ENCODE measurements at places on chromosomes 7 and 10.
A peak's percentile ranks its signal among the peaks of the same experiment; 100 is the strongest.

- DNase-seq: no peak
Measured at GRCh38 chr10:114404171-114405010, at the start of gene AFAP1L2. AFAP1L2 (minus strand) TSS chr10:114404502; CDS start chr10:114404455, 47 bp downstream.

- DNase-seq: no peak
Measured at GRCh38 chr7:140581411-140581810, 59.2 kb downstream of the DENND2A start.

GRCh38 chr10:124130198-124130900, 37.0 kb upstream of the CHST15 start:
- DNase-seq: no peak

DNA sequence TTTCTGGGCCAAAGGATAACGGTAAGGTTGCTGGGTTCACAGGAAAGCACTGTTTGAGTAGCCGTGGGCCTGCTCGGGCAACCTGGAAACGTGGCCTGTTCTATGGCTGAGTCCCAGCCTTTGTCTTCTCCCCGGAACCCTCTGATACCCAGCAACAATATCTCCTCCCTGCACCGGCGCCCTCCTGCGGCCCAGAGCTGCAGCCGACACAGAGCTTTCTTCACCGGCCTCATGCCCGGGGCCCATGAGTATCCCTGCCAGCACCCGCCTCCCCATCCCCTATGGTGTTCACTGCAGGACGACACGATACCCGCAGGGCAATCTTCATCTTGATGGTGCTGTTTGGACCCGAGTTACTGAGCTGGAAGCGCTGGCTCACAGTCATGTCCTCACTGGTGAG, 38.6 kb upstream of the NCAPG2 start:
- no peak for DNase-seq

DNA sequence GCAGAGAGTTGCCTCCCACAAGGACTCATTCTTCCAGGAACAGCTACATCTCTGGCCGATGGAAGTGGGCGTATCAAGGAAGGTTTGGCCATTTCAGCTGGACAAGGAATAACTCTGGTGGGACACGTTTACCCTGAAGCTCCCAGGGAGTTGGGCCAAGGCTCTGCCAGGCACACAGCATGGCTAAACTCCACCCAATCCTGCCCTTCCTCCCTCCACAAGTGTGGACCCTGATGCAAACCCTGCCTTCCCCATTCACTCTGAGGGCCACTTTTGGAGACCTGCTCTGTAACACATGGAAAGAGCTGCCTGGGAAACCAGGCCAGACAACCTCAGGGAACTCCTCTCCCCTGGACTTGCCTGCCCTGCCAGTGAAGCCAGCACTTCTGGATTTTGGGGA, 407.8 kb upstream of the FOXK1 start:
- DNase-seq: no peak

- no peak for DNase-seq
Measured at GRCh38 chr10:91512458-91512857, 102.3 kb downstream of the HECTD2 start.

- DNase-seq: no peak
Measured at GRCh38 chr7:130345136-130345535, 520 bp downstream of the CPA5 start.

- no peak for DNase-seq
Measured at GRCh38 chr7:112981966-112982365, 104.7 kb downstream of the GPR85 start.

DNA sequence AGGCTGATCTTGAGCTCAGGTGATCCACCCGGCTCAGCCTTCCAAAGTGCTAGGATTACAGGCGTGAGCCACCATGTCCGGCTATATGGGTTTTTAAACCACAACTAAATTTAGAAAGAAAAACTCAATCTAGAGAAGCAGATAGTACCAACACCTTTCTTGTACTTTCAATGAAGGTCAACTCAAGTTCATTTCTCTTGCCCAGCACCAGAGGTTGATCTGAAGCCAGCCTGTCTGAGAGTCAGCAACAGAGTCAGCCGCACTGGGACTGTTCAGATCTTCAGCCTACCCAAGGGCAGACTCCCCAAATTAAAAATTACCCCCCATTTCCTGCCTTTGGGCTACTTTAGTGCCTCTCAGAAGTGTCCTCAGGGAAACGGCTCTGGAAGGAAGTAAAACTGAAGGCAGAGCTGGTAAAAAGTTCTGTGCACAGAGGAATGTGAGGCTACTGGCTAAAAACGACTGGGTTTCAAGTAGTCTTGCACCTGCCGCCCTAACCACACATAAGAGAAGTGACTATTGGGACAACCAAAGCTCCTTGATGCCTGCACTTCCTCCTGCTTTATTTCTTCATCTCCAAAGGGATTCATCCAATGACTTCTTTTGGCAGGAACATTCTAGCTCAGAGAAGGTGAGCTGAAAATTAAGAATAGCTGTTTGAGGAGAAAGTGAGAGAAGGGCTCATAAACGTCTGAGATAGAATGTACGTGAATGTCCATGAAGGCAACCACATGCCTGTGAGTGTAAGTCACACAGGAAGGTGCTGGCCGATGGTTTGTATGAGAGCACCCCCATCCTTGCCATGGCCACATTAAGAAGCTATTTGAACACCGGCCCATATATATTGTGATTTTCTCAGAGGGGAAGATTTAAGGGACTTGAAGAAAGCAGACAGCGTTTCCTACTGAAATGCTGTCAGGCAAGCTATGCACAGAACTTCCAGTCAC, 142.4 kb upstream of the PRR15 start:
- DNase-seq: no peak

DNA sequence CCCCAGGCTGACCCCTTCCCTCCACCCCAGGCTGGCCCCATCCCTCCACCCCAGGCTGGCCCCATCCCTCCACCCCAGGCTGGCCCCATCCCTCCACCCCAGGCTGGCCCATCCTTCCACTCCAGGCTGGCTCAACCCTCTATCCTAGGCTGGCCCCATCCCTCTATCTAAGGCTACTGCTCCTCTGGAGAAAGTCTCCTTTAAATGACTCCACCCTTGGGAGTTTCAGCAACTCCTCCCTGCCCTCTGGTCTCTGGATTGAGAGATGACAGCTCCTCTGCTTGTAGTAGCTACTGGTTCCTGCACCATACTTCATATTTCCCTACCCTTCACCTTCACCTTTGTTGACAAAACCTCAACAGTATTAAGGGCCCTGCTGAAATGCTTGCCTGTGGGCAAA, 8.5 kb downstream of the PRLHR start:
- no peak for DNase-seq

- no peak for DNase-seq
Measured at GRCh38 chr7:77540402-77540822, 3.3 kb downstream of the PTPN12 start.

GRCh38 chr7:51217804-51218203, 98.8 kb downstream of the COBL start:
- no peak for DNase-seq

- DNase-seq: no peak
Measured at GRCh38 chr7:47402941-47403866, 178.7 kb downstream of the TNS3 start.

DNA sequence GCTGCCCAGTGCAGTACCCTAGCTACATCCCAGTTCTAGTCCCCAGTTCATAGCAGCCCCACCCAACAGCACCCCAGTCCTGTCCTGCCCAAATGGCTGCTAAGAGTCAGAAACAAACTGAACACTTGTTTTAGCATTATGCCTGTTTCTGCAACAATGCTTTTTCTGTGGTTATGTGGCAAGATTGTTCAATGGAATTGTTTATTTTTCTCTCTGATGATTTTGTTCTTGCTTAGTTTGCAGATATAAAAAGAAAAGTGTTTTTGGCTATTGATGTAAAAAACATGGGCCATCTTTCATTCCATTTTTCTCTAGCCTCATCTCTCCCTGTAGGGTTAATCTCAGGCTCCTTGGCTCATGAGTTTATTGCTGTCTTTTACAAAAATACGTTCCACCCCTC, 42.5 kb downstream of the LRRC4 start:
- DNase-seq: no peak

- DNase-seq: no peak
Measured at GRCh38 chr10:69684020-69684980, 54.3 kb downstream of the FAM241B start.

GRCh38 chr10:127115100-127115499, 81.3 kb downstream of the INSYN2A start:
- no peak for DNase-seq

GRCh38 chr10:70931168-70931815, 42.9 kb upstream of the PCBD1 start:
- no peak for DNase-seq

- no peak for DNase-seq
Measured at GRCh38 chr7:22318376-22318775, 38.6 kb downstream of the RAPGEF5 start.

- no peak for DNase-seq
Measured at GRCh38 chr10:75980419-75981002, 549.1 kb downstream of the LRMDA start.

GRCh38 chr10:8137726-8138125, 83.2 kb downstream of the GATA3 start:
- DNase-seq: no peak

DNA sequence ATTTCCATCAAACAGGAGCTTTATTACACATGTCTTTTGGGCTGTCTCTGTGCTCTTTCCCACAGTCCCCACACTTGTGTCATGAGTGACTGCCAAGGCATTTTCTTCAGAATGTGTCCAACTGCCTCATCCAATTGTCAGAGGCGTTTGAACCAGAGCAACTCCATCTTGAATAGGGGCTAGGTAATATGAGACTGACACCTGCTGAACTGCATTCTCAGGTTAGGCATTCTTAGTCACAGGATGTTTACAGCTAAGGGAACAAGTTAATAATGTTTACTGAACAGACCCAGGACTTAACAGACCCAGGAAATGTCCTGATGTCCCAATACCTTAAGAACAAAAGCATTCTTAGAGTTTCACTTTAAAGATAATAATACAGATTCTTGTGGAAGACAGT, 595.5 kb downstream of the REEP3 start:
- DNase-seq: no peak

DNA sequence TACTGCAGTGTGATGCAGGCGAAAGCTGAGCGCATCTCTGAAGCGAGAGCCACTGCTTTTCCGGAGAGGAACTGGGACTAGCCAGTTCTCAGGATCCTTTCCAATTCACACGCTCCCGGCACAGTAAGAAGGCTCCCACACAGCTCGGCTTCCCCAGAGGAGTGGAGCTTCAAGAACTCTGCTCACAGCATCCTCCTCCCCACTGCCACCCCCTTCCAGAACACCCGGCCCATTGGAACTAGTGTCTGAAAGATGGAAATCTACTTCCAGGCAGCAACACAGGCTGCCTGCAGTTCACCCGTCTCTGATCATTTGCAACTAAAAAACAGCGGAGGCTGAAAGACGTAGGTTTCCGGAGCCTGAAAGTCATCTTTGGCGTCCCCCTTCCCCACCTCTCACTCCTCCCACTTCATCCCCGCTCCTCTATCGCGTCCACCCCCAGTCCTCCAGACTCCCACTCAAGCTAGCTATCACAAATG, at the start of gene DGKB:
Gene DGKB, minus strand, starts transcription at position 163 of the 479 bp plus-strand sequence.
- DNase-seq: peak; percentile 54

- DNase-seq: no peak
Measured at GRCh38 chr10:442209-442608, 247.3 kb downstream of the DIP2C start.

DNA sequence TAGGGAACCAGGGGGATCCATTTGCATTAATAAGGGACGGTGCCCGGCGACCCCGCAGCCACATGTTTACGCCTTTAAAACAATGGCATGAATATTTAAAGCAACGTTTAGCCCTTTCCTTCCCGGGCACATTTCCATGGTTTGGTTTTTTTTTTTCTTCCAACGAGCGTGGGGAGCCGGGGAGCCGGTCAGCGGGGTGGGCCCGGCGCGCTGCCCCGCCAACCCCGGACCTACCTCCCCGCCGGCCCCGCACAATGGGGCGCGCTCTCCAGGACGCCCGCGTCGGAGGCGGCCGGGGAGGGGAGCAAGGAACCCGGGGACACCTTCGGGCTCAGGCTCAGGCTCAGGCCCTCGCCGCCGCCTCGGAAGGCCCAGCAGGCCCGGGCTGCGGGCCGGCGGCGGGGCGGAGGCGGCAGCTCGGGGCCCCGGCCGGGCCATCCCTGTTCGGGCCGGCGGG, 1.0 kb downstream of the SEPHS1 start:
- no peak for DNase-seq

GRCh38 chr7:148492157-148492860, 98.3 kb upstream of the C7orf33 start:
- no peak for DNase-seq

- DNase-seq: no peak
Measured at GRCh38 chr10:34988397-34989067, 101.6 kb downstream of the CUL2 start.

DNA sequence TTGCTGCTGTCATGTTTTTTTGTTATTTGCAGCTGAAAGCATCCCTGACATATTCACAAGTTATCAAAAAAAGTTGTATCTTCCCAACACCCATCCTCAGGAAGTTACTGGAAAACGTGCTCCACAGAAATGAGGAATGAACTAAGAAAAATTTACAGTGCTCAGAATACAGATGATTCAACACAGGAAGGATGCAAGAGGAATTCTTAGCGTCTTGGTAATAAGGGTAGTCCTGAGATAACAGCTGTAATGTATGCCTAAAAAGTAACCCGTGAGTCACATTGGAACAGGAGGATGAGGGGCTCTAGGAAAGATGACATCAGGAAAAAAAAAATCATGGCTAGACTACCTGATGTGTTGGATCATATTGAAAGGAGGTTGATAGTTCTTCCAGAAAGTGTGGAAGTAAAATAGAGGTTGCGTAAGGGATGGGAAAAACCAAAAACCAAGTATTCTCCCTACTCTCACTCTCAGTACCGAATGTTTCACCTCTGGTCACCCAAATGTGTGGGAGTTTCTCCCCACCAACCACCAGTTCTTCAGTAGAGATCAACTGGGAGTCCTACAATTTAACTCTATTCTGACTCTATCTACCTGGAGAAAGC, 3.9 kb downstream of the ADAM12 start:
- no peak for DNase-seq

DNA sequence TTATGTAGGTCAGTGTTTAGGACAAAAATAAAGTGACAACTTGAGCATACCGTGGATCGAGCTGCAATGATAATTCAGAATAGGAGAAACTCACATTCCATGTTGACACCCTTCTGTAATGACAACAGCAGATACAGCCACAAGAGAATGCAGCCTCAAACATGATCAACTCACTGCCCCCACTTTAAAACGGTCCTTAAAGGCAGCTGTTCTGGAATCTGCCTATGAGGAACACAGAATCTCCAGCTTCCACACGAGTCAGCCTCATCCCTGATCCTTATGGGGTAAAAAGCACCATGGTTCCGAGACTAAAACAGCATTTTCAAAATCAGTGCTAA, 32.5 kb upstream of the DAGLB start:
- DNase-seq: no peak

GRCh38 chr10:61899069-61899531, 2.4 kb upstream of the ARID5B start:
- DNase-seq: no peak
